ENCODE measurements at places on chromosomes 1 and 21.

GRCh38 chr1:62481681-62482080 lies 44.8 kb downstream of the USP1 start:
- DNase-seq, result no peak

DNA sequence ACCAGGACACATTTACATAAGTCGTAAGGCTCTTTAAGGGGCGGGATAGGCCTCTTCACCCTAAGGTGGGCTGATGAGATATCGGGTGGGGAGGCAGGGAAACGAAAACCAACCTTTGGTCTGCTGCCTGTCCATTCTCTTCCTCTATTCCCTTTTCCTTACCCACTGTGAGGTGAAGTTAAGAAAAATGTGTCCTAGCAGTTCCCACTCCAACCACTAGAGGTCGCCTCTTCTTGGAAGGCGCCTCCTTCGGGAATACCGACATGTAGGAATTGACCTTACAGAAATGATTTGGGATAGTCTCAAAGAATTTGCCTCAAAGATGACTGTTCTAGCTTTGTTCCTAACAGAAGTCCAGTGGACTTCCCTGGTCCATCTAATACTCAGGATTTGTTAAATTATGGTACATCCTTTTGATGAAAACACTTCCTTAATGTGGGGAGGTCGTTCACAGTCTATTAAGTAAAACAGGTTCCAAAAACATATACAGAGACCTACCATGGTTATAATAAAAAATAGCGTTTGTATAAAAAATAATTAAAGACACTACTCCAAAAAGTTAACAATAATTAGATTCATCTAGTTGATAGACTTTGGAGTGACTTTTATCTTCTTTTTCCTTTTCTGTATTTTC lies 14.1 kb downstream of the AZIN2 start:
- peak; percentile 72 for DNase-seq

GRCh38 chr1:246058466-246058865 lies 448.6 kb downstream of the SMYD3 start:
- peak; percentile 15 for DNase-seq

DNA sequence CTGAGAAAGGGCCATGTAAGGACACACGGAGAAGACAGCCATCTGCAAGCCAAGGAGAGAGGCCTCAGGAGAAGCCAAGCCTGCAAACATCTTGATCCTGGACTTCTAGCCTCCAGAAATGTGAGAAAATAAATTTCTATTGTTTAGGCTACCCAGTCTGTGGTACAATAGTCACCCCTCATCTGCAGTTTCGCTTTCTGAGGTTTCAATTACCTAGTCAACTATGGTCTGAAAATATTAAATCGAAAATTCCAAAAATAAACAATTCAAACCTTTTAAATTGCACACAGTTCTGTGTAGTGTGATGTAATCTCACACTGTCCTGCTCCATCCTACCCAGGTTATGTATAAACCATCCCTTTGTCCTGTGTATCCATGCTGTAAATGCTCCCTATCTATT lies 52.6 kb downstream of the ZNF644 start:
- no peak for DNase-seq

DNA sequence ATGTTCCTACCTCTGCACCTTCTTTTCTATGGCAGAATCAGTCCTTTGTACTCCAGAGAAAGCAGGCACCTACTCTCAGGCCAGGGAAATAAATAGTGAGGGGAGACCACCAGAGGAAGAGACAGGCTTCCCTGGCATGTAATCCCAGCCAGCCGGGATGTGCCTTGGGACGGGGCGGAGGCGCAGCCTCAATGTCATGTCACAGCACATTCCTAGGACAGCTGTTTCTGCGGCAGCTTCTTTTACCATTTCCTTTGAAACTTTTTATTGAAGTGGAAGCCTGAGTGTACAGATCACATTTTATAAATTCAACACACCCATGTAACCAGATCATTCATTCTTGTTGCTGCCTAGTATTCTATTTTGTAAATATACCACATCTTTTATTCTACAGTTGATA lies 67.9 kb upstream of the ZNF326 start:
- no peak for DNase-seq

GRCh38 chr1:231039161-231040018 lies 664 bp downstream of the FAM89A start:
- peak; percentile 60 for DNase-seq

DNA sequence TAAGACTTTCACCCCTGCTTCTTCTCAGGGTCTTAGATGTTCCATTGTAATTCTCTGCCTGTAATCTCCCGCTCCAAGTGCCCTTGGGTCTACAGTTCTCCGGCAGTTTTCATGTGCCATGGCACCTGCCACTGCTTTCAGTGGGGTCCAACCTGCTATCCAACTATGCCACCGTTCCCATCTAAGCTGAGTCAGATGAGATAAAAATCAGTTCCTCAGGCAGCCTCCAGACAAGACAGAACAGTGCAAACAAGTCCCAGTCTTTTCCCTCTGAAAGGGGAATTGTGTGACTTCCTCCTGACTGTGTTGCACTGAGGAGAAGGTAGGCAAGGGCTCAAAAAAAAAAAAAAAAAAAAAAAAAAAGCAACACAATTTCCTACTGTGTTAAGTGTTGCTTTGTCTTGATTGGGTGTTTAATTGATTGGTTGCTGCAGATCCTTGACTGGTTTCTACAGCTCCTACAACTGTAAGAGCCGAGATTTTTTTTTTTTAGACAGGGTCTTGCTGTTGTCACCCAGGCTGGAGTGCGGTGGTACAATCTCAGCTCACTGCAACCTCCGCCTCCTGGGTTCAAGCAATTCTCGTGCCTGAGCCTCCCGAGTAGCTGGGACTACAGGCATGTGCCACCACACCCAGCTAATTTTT lies 50.7 kb downstream of the EBNA1BP2 start:
- DNase-seq, result no peak

GRCh38 chr1:36093929-36094328 lies 5.2 kb downstream of the ADPRS start:
- no peak for DNase-seq
